NCI-H1417 (cell line): ENCODE measurements at places on chromosomes 2 and 18.
A peak's percentile ranks its signal among the peaks of the same experiment; 100 is the strongest.

DNA sequence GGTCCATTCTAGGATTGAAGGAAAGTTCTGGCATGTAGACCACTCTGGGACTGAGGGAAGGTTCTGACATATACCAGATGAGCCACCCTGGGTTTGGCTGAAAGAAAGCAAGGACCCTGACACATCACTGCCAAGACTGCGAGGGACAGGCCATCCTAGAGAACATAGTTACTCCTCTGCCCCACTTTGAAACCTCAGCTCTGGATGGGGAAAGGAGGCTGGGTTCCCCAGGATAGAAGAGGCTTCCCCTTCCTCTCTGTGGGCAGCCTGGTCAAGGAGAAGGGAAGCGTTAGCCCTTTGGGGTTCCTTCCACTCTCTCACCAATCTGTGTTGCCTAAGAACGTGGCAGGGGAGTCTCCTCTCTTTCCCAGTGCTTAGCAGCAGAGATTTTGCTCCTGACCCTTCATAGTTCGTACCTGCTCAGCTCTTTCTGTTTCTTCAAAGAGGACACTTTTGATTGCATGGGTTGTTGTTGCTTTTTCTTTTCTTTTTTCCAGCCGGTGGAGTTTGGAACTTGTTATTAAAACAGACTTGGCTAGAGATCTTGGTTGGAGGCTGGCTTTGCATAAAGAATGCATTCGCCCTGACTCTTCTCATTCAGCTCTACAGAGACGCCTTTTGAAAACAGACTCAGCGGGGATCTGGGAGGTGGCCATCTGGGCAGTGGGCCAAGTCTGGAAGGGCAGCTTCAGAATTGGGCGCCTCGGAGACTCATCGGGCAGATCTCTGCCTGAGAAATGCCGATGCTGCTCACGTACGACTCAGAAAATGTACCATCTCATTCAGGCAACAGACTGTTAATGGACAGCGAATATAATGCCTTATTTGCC, 166.1 kb downstream of the CLIP4 start:
- DNase-seq = peak; percentile 89

- no peak for DNase-seq
Measured at GRCh38 chr2:224668123-224668909, 47.8 kb downstream of the CCDC195 start.

GRCh38 chr2:171244466-171244969, 83.8 kb upstream of the TLK1 start:
- no peak for DNase-seq

GRCh38 chr2:54570925-54571694, 115.0 kb downstream of the SPTBN1 start:
- DNase-seq = peak; percentile 74

DNA sequence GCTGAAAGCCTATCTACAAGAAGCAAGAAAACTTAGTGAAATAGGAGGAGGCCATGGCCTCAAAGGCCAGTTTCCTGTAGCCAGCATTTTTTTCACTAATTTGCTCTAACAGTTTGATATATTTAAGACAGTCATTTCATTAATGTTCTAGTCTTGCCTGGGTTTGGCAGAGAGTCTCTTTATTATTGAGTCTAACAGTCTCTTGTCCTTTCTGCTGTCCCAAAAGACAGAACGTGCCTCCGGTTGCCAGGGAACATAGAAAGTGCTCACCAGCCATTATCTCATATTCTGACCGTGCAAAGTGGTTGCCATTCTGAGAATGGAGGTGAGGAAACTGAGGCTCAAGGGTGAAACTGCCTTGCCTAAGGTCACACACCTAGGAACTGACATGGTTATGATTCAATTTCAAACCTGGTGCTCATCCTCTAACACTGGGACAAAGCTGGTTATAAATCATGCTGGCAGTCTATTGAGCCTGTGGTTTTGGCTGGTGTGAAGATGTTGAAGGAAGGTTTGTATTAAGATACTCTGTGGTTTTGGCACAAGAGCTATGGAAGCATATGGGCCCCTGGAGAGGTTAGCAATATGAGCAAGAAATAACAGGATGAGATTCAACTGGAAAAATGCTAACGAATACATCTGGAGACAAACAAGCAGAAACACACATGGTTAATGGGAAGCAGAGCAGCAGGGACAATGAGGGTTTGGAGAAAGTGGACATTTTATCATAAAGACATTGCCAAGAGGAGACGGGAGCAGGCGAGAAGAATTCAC, 903.3 kb upstream of the KLHL29 start:
- no peak for DNase-seq

DNA sequence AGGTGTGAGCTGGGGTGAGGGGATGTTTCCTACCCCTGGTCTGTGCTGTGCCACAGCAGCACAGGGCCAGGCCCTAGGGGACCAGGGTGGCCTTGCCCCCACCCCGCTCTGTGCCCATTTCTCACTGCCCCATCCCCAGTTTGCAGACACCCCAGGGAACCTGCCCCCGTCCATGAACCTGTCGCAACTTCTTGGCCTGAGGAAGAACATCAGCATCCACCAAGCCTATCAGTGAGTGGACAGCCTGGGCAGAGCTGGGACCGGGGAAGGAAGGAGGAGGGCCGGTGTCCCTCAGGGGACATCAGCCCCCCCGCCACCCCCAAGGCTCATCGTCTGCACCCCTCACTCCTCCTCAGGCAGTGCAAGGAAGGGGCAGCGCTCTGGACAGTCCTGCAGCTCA, 7.5 kb downstream of the PROM2 start:
- DNase-seq = no peak
